ENCODE measurements at places on chromosomes 3 and 15. TPM values are rescaled to one million over a fixed set of nuclear protein-coding genes. Genes with fewer than 3 reads are reported as not detected.

DNA sequence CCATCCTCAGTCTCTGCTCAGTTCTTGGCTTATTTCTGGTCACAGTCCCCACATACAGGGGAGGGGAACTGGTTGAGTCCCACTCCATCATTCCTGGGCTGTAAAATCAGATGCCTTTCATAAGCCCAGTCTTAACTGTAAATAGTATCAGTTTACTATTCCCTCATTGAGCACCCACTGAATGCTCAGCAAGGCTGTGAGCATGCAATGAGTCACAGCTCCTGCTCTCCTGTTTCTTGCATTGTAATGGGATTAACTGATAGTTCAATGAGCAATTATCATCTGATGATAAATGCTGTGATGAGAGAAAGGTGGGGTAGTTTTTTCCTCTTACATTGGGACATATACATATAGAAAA, 113.6 kb upstream of the TPM1 start:
- no peaks in the 10 kb centered on the region for H3K36me3 ChIP-seq
- DNase-seq: no peak
- H3K27me3 ChIP-seq: peaks cover 12% of the 10 kb centered on the region
- no peak overlapping the region for H3K4me3 ChIP-seq

DNA sequence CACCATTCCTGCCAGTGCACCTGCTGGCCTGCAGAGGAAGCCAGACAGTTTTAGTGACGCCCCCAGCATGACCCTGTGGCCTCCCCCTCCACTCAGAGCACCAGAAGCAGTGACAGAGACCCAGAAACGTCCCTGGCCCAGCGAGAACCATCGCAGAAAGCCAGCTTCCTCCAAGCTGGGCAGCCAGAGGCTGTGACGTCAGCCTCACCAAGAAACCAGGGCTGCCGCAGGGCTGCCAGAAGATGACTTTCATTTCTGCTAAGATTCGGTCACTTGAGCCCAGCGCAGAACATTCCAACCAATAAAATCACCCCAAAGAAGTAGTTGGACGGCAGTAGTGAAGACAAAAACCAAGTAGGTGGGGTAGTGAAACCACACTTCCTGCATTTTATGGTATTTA, 29.6 kb upstream of the RPL32 start:
- H3K36me3 ChIP-seq: no peaks in the 10 kb centered on the region
- H3K4me1 ChIP-seq: peaks cover 30% of the 10 kb centered on the region
- no peak overlapping the region for H3K27ac ChIP-seq
- no peak for DNase-seq
- peaks cover 24% of the 10 kb centered on the region for H3K27me3 ChIP-seq

DNA sequence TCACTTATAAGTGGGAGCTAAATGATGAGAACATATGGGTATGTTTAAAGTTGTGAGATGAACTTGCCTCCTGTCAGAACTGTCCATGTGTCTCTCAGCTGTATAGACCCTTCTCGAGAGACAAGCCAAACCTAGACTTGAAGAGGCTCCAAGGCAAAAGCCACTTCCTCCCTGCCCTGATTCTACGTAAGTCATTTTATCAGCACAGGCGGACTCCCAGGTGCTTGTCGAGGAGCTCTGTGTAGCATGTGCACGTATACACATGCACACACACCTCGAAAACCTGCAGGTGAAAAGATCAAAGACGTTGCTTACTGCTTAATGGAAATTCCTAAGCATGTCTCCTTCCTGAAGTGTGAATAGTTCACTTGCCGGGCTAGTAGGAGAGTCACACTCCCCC, 5.6 kb upstream of the CLEC3B start:
- no peak overlapping the region for H3K4me3 ChIP-seq
- no peak overlapping the region for H3K27ac ChIP-seq
- H3K27me3 ChIP-seq: no peaks in the 10 kb centered on the region
- no peak for DNase-seq
- H3K4me1 ChIP-seq: peaks cover 18% of the 10 kb centered on the region
- H3K36me3 ChIP-seq: peaks cover 5% of the 10 kb centered on the region

DNA sequence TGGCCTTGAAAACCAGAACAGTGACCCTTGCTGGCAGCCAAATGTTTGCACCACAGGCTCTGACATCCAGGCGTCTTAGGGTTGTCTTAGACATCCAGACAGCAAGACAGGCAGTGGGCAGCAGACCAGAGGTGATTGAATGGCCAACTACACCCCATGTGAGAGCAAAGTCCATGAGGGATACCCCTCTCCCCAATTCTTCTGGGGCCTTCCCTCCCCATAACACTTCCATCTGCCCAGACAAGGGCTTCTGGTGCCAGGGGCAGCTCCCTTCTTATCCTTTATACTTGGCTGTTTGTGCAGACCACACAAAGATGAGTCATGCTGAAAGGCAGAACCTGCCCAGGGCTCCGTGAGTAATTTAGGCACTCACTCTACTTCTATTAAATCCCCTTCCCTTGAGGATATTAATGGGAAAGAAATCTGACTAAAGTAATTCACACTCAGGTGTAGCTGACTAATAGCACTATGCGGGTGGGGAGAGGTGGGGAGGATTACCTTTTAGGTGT, 257.9 kb downstream of the UACA start:
- H3K4me3 ChIP-seq: no peak overlapping the region
- no peaks in the 10 kb centered on the region for H3K27me3 ChIP-seq
- no peaks in the 10 kb centered on the region for H3K36me3 ChIP-seq
- peaks cover 71% of the 10 kb centered on the region for H3K4me1 ChIP-seq

GRCh38 chr3:132660811-132661070, 612 bp downstream of the UBA5 start:
- H3K27ac ChIP-seq: peak overlapping the region; percentile 41
- no peak for DNase-seq

GRCh38 chr3:17023006-17023664, 138.4 kb downstream of the PLCL2 start:
- H3K27ac ChIP-seq: no peak overlapping the region
- no peak overlapping the region for H3K4me3 ChIP-seq
- H3K4me1 ChIP-seq: peaks cover 11% of the 10 kb centered on the region
- H3K27me3 ChIP-seq: no peaks in the 10 kb centered on the region

DNA sequence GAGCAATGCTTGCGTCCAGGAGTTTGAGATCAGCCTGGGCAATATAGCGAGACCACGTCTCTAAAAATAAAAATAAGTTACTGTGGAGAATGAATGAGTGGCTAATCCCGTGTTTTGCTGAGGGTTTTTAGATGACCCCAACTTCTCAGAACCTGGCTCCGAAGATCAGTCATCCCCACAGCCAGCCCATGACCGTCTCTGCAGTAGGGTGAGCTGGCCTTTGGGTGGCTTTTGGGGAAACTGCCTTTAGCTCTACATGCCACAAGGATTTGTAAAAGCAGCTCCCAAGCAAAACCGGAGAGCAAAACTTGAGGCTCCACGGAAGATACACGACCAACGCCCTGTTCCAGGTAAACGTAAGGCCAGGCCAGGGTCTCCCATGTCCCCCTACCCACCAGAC, 39.2 kb upstream of the TFRC start:
- no peak overlapping the region for H3K4me3 ChIP-seq
- DNase-seq: no peak
- peaks cover 20% of the 10 kb centered on the region for H3K4me1 ChIP-seq

DNA sequence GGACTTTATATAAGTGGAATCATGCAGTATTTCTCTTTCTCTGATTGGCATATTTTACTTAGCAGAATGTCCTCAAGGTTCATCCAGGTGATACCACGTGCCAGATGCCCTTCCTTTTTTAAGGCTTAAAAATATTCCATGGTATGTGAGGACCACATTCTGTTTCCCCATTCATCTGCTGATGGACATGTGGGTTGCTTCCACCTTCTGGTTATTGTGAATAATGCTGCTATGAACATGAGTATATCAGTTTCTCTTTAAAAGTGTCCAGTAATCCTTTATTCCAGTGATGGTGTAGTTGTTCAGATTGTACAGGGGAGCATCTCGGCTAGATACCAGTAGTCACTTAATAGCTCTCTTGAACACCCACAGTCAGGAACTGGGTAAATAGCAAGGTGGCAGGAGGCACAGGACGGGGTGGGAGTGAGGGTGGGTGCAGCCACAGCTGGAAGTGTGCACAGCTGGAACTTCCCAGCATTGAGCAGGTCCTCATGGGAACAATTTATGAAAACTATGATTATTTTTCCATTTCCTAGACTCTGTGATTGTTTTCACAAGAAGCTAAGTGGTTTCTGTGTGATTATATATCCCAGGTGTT, 50.3 kb upstream of the ATG7 start:
- H3K4me3 ChIP-seq: no peak overlapping the region
- no peaks in the 10 kb centered on the region for H3K36me3 ChIP-seq
- DNase-seq: no peak

DNA sequence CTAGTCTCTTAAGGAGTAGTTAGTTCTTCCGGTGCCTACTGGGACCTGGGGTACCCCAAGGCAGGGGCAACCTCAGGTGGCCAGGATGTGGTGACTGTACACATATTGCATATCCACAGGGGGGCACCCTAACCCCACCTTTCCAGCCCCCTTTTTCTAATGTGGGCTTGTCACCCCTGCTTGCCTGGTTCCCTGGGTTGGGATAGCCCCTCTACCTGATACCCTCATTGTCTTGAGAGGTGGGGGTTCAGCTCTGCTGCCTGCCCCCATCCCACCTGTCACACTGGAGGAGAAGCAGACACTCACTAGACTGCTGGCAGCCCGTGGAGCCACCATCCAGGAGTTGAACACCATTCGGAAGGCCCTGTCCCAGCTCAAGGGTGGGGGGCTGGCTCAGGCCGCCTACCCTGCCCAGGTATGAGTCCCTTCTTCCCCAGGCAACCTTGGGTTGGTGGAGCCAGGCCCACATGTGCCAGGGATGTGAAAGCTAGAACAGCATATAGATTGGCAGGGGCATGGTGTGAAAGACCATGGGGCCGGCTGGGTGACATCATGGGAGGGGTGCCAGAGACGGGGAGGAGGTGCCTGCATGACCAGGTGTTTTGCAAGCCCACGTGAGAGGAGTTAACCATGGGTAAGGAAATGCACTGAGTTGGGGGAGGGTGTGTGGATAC, 4.0 kb downstream of the GLYCTK start:
- H3K27ac ChIP-seq: no peak overlapping the region
- H3K36me3 ChIP-seq: peaks cover 52% of the 10 kb centered on the region
- H3K4me1 ChIP-seq: peaks cover 46% of the 10 kb centered on the region

CPLX3 gene
- 0.16 TPM for total RNA-seq

CSPG4 gene
- total RNA-seq: not detected

PLCB2 gene
- total RNA-seq: 206 TPM
